ENCODE measurements at places on chromosomes 16 and 17.
A peak's percentile ranks its signal among the peaks of the same experiment; 100 is the strongest.

GRCh38 chr17:49741009-49741691 lies 22.8 kb downstream of the FAM117A start:
- no peak for DNase-seq

DNA sequence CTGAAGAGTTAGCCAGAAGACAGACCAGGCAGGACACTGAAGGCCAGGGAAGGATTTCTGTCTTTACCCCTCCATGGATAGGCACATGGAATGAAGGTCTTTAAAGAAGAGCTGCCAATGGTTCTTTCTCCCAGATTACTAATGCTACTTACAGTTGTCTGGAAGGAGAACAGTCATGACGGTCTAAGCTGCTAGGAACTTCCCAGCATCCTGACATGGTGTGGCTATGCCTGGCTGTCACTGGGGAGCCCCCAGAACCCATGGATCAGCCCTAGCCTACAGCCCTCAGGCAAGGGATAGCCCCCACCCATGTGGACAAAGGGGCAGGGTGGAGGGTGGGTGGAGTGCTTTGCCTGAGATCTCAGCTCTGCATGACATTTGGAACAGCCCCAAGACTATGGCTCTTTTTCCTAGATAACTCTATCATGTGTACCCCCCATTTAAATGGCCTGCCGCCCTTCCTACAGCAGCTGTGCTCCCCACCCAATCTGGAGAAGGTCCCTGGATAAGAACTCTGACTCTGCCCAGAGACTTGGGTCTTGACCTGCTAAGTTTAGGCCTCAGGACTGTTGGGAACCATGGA lies 9.2 kb upstream of the KAT7 start:
- no peak for DNase-seq

- no peak for DNase-seq
These were observed 4.5 kb downstream of the CFAP119 start for GRCh38 chr16:30757316-30757715.

GRCh38 chr16:1481906-1482835 lies 6.6 kb downstream of the PTX4 start:
- DNase-seq, result no peak

DNA sequence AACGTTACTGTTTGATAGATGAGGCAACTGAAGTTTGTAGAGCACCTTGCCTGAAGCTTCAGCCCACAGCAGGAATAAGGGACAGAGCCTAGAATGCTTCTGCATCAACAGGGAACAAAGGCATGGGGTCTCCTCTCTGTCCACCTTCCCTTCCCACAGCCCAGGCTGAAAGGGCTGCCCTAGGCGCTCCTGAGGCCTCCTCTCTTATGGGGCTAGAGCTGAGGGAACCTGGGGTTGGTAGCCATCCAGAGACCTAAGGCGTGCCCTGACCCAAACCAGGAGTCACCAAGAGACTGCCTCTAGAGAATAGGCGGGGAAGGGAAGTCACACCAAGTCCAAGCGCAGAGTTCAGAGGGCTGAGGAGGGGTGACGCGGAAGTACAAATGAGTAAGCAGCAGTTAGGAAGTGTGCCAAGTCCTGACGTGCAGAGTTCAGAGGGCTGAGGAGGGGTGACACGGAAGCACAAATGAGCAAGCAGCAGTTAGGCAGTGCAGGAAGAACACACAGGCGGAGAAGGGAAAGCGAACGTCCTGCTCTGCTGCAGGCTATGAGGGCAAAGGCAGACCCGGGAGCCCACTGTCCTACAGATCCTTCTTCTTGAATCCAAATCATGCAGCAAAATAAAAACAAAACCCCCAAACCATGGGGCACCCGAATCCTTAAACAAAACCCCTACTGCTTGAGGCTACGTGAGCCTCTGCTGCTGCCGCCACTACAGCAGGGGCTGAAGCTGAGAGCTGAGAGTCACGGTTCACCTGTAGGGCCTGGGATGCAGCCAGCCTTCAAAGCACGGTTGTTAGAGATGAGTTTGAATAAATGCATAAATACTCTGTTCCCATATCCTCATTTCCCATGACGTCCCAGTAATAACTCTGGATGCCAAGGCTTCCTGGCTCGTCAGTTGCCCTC lies 2.7 kb upstream of the SPG7 start:
- DNase-seq, result no peak

DNA sequence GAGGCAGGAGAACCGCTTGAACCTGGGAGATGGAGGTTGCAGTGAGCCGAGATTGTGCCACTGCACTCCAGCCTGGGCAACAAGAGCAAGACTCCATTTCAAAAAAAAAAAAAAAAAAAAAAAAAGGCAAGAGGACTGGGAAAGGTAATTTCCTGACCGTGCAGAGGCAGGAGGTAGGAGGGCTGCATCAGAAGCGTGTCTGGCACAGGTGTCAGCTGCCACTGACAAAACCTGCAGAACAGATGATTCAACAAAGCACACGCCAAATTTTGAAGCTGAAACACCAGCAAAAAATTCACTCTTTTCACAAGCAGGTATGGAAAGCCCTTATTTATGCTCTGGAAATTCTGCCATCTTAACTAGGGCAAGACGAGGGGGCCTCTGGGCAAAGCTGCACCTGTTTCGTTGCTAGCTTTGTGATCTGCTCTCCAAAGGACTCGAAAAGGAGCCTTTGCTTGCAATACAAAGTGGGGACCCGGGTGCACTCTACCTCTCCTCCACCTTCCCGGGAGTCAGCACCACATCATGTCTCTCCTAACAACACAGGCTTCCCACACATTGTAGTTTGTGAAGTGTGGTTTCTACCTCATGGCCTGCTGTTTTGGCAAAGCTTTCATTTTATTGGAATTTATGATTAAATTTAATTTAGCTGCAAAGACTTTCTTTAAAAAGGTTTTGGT lies 33.7 kb downstream of the USP22 start:
- DNase-seq, result no peak

GRCh38 chr17:8867361-8867981 lies at the start of gene PIK3R6:
TSS of gene PIK3R6 (minus strand) at chr17:8867674. CDS start at chr17:8849794, 17,880 bp downstream.
- DNase-seq, result no peak

GRCh38 chr16:89074803-89075688 lies 18.6 kb upstream of the ACSF3 start:
- no peak for DNase-seq

GRCh38 chr16:50591800-50592771 lies 43.9 kb downstream of the NKD1 start:
- DNase-seq, result no peak

- DNase-seq, result no peak
These were observed 22.9 kb downstream of the ADAM11 start for GRCh38 chr17:44781551-44782325.

GRCh38 chr16:75095204-75095621 lies 21.4 kb downstream of the LDHD start:
- no peak for DNase-seq

- DNase-seq, result no peak
These were observed 12.8 kb downstream of the CDH16 start for GRCh38 chr16:66905633-66906539.

DNA sequence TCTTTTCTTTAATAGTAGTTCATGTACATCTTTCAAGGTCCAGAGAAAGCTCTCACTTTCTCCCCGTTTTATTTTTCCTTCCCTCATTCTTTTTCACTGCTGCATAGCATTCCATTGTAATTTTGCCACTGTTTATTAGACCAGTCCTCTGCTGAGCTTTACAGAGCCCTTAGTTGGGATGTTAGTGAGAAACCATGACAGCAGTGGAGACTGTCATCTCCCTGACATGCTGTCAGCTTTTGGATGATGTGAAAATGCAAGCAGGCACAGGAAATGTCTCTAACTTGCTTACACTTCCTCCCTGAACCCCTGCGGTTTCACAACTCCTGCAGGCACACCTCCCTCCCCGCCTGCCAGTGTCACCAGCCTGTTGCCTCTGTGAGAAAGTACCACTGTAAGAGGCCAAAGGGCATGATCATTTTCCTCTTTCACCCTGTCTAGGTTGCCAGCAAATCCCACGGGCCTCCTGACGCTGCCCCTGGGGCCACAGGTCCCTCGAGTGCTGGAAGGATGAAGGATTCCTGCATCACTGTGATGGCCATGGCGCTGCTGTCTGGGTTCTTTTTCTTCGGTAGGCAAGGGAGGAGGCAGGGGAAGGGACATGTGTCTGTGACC lies at the start of gene ITGAL:
ITGAL (plus strand) TSS at position 415 of the 615 bp plus-strand sequence; CDS start at position 511, 96 bp downstream.
- DNase-seq, result no peak

GRCh38 chr16:5905935-5906334 lies 808.3 kb upstream of the EEF2KMT start:
- DNase-seq, result no peak

DNA sequence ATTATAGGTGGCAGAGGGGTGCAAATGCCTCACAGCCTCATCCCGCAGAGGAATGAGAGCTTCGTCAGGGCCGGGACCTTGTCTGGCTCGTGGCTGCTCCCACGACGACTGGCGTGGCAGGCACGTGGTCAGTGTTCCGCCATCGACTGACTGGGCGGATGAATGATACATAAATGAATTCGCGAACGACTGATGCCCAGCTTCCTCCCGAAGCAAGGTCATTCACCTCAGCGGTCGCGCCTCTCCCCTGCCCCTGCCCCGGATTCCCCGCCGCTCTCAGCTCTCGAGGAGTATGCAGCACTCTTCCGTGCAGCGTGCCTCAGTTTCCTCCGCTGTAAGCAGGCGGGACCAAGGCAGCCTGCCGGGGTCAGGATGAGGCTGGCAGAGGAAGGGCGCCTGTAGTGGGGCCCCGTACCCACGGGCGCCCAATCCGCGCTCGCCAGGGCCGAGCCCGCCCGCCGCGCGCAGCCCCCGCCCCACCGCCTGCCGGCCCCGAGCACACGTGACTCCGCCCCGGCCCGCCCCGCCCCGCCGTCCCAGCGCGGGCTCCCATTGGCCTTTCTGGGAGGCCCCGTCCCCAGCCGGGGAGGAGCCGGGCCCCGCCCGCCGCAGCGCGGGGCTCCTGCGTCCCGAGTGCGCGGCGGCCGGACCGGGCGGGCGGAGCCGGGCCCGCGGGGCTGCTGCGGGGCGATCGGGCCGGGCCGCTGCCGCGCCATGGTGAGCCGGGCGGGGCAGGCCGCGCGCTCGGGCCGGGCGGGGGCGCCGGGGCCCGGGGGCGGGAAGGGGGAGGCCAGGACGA lies at the start of gene SNN:
SNN (plus strand) TSS at position 632 of the 799 bp plus-strand sequence. CDS start 7,605 bp downstream, outside the sequence.
- peak; percentile 94 for DNase-seq

DNA sequence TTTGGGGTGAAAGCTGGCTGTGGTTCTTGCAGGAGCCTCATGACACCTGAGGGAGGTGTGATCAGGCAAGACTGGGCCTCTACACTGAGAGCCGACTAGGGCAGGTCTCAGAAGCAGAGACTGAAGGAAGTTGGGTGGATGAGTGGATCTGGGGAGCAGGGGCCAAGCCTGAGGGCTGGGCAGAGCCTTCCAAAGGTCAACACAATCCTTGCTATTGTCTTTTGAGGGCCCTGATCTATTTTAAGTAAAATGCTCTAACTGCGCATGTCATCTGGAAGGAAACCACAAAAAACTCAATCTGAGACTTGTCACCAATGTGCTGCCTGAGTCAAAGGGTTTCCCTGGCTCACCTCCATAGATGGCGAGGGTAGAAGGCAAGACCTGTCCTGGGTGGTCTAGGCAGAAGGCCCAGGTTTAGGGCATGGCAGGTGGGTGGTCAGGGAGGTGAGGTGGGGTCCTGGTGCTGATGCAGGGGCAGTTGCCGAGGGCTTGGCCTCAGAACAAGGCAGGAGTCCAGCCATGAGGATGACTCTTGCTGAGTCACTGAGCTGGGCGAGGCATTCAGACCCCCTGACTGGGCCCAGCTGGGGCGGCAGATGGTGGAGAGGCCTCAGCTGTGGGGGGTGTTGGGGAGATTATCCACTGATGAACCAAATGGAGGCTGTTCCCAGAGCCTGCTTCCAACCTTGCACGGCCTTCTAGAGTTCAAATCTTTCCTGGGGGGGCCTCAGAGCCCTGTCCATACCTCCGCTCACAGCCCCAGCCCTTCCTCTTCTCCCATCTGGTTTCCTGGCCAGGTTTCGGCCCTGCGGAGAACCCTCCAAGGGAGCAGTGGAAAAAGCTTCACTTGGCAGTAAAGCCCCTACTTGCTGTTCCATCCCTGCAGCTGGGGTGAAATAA lies 5.1 kb downstream of the MVP start:
- peak; percentile 84 for DNase-seq

GRCh38 chr17:82107341-82107860 lies 9.4 kb upstream of the FASN start:
- DNase-seq, result peak; percentile 22

- no peak for DNase-seq
These were observed 37.9 kb upstream of the SMIM36 start for GRCh38 chr17:55549140-55549539.

DNA sequence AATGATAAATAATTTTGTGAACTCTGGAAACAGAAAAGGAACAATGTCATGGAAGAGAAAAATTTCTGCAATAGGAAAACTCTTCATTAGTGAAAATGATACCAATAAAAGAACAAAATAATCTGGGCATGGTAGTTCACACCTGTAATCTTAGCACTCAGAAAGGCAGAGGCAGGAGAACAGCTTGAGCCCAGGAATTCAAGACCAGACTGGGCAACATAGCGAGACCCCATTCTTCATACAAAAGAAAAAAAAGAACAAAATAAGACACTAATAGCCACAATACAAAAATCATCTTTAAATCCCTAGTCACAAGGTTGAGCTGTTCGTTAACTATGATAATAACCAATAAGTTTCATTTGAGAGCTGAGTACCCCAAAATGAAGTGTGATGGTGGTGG lies 8.6 kb downstream of the POLG2 start:
- no peak for DNase-seq

DNA sequence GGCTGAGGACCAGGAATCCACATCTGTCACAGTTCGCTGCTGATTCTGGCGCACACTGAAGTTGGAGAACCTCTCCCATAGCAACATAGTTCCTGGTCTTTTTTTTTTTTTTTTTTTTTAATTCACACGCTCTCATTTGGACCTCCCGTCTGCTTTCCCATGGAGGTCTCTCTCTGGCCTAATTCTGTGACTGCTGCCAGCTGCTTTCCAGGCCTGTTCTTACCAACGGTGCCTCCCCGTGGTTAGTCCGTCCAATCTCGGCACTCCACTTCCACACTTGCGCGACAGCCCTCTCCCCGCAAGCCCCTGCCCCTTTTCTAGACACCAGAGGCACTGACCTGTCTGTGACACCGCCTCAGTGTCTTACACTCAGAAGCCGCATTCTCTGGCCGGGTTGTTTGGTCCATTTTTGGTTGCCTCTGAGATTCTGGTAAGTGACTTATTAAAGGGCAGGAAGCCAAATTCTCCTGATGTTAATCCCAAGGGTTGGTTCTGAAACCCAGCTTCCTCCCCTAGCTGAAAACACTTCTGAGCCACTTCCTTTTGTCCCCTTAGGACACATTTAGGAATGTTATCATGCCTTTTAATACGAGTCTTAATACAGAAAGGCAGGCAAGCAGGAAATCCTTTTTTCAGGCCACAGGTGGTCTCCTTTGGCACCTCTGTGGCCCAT lies 1.1 kb upstream of the AKTIP start:
- DNase-seq, result peak; percentile 46

GRCh38 chr17:36657390-36657762 lies 56.0 kb downstream of the MRM1 start:
- DNase-seq, result no peak

DNA sequence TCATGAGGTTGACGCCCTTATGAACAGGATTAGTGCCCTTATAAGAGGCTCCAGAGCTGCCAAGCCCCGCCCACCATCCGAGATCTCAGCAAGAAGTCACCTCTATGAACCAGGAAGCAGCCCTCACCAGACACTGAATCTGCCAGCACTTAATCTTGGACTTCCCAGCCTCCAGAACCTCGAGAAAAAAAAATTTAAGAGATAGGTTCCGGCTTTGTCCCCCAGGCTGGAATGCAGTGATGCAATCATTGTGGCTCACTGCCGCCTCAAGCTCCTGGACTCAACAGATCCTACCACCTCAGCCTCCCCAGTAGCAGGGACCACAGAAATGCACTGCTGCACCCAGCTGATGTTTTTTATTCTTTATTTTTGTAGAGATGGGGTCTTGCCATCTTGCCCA lies 22.5 kb upstream of the ADCY9 start:
- DNase-seq, result no peak
